ENCODE measurements at places on chromosomes 1 and 21. TPM values are rescaled to one million over a fixed set of nuclear protein-coding genes. Genes with fewer than 3 reads are reported as not detected.
A peak's percentile ranks its signal among the peaks of the same experiment; 100 is the strongest.

AQP10 gene
- total RNA-seq = 0.26 TPM

DNA sequence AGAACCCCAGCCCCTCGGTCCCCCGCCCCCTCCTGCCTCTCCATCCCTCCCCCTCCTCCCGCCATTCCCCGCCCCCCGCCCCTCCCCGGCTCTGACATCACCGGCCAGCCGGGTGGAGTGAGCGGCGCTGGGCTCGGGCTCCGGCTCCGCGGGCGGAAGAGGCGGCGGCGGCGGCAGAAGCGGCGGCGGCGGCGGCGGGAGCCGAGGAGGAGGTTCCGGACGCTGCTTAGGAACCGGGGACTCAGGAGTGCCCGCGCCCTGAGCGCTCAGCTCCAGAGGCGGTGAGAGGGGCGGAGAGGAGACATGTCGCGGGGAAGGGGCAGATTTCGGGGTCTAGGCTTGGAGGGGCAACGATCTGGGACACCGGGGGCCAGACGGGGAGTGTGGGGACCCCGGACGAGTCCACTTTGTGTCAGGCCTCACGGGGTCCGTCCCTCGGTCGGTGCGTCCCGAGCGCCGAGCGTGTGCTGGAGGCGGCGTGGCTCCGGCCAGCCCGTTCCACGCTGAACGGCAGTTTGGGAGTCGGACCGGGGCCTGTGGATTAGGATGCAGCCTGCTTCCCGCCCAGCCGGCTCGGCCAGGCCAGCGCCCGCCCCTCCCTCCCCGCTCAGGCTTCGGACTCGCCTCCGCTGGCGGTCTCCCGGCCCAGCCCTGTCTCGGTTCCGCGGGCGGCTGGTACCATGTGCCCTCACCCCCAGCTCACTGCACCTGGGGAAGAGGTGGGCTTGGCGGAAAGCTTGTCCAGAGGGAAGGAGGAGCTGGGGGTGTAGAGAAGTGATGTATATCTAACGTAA, at the start of gene PEA15:
PEA15 (plus strand) TSS at position 143 of the 794 bp plus-strand sequence. CDS start 6,161 bp downstream, outside the sequence.
- peaks cover 7% of the 10 kb centered on the region for H3K4me1 ChIP-seq
- DNase-seq = peak; percentile 95
- H3K4me3 ChIP-seq = peak within 1 kb of the TSS; percentile 77
- H3K27me3 ChIP-seq = no peaks in the 10 kb centered on the region

TMEM269 gene
- total RNA-seq = 0.13 TPM

DNA sequence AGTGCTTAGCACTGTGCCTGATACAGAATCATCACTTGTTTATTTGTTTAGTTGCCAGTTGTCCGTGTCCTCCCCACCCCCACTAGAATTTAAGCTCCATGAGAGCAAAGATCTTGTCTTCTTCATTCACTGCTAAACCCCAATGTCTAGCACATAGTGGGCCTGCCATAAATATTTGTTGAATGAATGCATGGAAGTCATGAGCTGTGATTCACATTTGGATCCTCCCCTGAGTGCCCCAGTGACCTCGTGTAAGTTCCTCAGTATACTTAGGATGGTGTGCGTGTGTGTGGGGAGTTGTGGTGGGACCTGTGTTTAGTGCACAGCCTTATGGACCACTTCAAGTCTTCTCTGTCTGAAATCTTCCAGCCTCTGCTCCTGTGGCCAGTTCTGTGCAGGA, 23.1 kb downstream of the IER5 start:
- H3K36me3 ChIP-seq = no peaks in the 10 kb centered on the region
- no peaks in the 10 kb centered on the region for H3K27me3 ChIP-seq
- no peak overlapping the region for H3K4me3 ChIP-seq

DNA sequence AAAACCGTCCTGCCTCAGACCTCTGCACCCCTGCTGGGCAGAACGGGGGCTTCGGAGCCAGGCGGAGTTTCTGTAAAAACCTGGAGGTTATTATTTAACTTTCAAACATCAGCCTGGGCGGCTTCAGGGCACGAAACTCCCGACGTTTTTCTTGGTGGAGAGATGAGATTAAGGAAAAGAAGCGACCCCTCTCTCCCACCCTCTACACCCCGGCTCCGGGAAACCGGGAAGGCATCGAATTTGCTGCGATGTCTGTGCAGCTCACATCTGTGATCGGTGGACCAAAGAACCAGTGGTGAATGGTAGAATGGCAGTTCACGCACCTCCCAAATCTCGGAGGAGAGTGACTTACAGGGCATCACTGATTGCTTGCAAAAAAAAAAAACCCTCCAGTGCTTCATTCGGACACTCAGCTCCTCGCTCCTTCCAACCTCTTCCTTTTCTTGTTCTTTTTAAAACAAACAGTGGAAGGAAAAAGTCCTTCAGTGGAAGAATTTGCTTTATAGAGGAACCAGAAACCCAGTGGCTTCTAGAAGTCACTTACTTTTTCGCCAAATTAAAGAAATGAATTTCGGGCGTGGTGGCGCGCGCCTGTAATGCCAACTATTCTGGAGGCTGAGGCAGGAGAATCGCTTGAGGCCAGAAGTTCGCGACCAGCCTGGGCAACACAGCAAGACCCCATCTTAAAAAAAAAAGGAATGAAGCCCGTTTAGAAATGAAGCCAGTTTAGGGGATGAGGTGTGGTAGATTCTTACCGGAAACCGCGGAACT, 884 bp downstream of the PHACTR4 start:
- no peak for DNase-seq
- no peak overlapping the region for H3K27ac ChIP-seq
- peaks cover 4% of the 10 kb centered on the region for H3K4me1 ChIP-seq
- H3K4me3 ChIP-seq = peak overlapping the region; percentile 77
- H3K36me3 ChIP-seq = no peaks in the 10 kb centered on the region

ZMYND12 gene
- total RNA-seq = not detected

DNA sequence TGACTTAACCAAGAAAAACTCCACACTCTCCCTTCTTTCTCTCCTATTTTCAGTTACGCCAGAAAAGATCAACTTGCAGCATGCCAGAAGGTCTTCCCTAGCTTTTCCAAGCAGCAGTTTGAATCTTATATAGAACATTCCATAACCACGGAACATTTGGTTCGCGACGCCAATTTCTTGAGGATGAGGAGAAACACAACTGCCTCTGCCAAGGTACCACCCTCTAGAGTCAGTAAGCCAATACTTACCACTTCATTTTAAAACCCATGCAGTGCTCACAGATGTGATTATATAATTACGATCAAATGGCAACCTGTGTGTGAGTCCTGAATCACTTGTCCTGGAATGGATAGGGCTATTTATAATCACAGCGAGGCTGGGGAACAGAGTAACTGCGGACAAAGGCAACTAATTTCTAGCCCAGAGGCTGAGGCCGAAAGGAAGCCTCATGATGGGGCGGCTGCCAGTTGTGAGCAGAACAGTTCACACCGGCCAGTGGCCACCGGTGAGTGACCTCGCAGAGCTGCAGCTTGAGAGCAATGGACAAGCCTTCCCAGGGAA, 43.2 kb upstream of the BACE2 start:
- no peaks in the 10 kb centered on the region for H3K4me1 ChIP-seq
- peak overlapping the region; percentile 21 for H3K4me3 ChIP-seq
- no peak for DNase-seq
- no peaks in the 10 kb centered on the region for H3K36me3 ChIP-seq

DNA sequence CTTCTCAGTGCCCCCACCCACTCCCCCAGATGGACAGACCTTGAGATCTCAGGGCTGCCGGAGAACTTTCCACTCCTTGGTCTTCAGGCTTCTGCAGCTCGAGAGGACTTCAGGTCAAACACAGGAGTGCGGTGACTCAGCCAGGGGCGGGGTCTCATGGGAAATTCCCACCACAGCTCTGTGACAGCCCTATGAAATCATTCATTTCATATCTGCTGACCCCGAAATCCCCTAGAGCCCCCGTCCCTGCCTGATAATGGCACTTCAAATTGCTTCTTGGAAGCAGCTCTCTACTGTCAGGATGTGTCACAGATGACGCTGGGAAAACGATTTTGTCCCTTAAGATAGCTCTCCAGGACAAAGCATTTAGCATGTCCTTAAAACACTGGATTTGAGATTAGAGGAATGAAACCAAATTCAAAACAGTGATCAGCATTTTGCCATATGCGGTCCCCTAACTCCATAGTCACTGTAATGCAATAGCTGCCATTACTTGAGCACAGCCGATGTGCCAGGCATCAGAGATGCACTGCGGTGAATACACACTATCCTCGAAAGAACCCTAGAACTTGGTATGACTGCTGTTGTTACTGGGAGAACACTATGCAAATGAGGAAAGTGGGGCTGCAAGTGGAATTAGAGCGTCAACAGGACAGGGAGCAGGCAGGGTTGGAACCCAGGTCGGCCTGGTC, at the start of gene TNFRSF9:
TNFRSF9 (minus strand) TSS at position 95 of the 692 bp plus-strand sequence. CDS start 845 bp downstream, outside the sequence.
- no peak within 1 kb of the TSS for H3K27ac ChIP-seq
- no peaks in the 10 kb centered on the region for H3K27me3 ChIP-seq
- DNase-seq = no peak
- no peak within 1 kb of the TSS for H3K4me3 ChIP-seq
- H3K4me1 ChIP-seq = no peaks in the 10 kb centered on the region

HSPB7 gene
- 802 TPM for total RNA-seq

DNA sequence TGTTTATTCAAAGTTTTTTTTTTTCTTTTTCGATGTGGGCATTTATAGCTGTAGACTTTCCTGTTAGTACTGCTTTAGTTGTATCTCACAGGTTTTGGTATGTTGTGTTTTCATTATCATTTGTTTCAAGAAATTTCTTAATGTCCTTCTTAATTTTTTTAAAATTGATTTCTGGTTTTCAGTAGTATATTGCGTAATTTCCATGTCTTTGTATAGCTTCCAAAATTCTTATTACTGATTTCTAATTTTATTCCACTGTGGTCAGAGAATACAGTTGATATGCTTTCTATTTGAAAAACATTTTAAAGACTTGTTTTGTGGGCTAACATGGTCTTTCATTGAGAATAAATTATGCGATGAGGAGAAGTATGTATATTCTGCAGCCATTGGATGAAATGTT, 463.2 kb upstream of the B3GALT2 start:
- H3K4me1 ChIP-seq = no peaks in the 10 kb centered on the region
- no peak overlapping the region for H3K27ac ChIP-seq
- no peaks in the 10 kb centered on the region for H3K27me3 ChIP-seq

GRCh38 chr21:16535102-16535422, 805.3 kb downstream of the USP25 start:
- peak; percentile 81 for DNase-seq
- H3K27ac ChIP-seq = no peak overlapping the region
- H3K4me3 ChIP-seq = peak overlapping the region; percentile 58
- H3K4me1 ChIP-seq = no peaks in the 10 kb centered on the region
- no peaks in the 10 kb centered on the region for H3K27me3 ChIP-seq

LORICRIN gene
- not detected for total RNA-seq

DNA sequence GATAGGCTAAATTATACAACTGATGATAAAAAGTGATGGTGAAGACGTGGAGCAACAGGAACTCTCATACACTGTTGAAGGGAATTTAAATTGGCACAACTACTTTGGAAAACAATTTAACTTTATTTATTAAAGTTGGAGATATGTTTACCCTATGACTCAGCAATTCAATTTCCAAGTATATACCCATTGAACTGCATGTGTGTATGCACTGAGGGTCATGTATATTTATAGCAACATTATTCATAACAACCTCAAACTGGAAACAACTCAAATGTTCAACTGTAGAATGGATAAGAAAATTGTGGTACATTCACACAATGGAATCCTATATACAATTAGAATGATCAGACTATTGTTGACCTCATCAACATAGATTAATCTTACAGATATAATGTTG, 16.5 kb upstream of the BCAS2 start:
- H3K36me3 ChIP-seq = peaks cover 3% of the 10 kb centered on the region
- no peak for DNase-seq
- H3K27ac ChIP-seq = no peak overlapping the region
- H3K4me3 ChIP-seq = no peak overlapping the region

DNA sequence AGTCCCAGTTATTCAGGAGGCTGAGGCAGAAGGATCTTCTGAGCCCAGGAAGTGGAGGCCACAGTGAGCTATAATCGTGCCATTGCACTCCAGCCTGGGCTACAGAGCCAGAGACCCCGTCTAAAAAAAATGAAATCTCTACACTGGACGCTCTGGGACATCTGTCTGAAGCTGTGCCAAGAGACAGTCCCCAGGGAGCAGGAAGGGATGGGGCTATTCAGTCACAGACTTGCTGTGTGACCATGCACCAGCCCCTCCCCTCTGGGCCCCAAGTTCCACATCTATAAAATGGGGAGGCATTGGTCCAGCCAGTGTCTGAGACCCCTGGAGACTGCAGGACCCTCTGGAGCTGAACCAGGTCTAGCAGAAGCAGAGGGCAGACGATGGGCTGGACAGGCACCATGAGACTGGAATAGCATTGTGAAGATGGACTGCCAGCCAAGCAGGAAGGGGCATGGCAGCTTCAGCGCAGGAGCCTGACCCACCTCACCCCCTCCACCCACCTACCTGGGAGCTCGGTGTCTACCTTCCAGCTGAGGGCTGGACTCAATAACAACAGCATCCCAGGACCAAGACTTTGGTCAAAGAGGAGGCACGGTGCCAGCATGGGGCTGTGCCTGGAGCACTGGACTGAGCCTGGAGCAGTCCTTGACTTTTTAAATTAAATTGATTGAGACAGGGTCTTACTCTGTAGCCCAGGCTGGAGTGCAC, 1.4 kb downstream of the TMEM54 start:
- no peaks in the 10 kb centered on the region for H3K27me3 ChIP-seq
- peak; percentile 55 for DNase-seq
- H3K4me1 ChIP-seq = no peaks in the 10 kb centered on the region
- H3K36me3 ChIP-seq = no peaks in the 10 kb centered on the region

- H3K4me1 ChIP-seq = no peaks in the 10 kb centered on the region
- H3K4me3 ChIP-seq = no peak within 1 kb of the TSS
- no peak within 1 kb of the TSS for H3K27ac ChIP-seq
- H3K27me3 ChIP-seq = no peaks in the 10 kb centered on the region
- no peaks in the 10 kb centered on the region for H3K36me3 ChIP-seq
- no peak for DNase-seq
Observed at GRCh38 chr1:161089251-161089924, at the start of gene NECTIN4. Gene NECTIN4 (minus strand): TSS chr1:161089558. CDS start chr1:161089296, 262 bp downstream.

GRCh38 chr1:108502138-108502537, 52.0 kb downstream of the NBPF6 start:
- no peak overlapping the region for H3K4me3 ChIP-seq
- no peak overlapping the region for H3K27ac ChIP-seq
- no peak for DNase-seq
- no peaks in the 10 kb centered on the region for H3K27me3 ChIP-seq
- peaks cover 2% of the 10 kb centered on the region for H3K4me1 ChIP-seq

PERM1 gene
- total RNA-seq = 0.49 TPM

TMEM222 gene
- total RNA-seq = 27.4 TPM

- H3K4me1 ChIP-seq = no peaks in the 10 kb centered on the region
- no peak overlapping the region for H3K27ac ChIP-seq
- H3K4me3 ChIP-seq = no peak overlapping the region
- DNase-seq = no peak
Observed at GRCh38 chr1:231867607-231868006, 241.0 kb downstream of the DISC1 start.

COA7 gene
- total RNA-seq = 8.8 TPM

DNA sequence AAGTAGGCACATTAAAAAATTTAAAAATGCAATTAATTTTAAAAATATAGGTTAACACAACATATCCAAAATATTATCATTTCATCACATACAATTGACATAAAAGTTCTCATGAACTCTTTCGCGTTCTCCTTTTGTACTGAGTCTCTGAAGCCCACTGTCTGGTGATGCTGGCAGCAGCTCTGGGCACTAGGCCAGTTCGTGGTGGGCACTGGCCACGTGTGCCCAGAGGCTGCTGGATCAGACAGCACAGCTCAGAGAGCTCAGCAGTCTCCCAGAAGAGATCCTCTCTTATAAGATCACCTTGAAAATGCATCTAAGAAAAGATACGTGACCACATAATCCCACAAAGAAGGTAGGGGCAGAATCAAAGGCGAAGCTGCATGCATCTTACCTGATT, 9.9 kb downstream of the CEP104 start:
- H3K36me3 ChIP-seq = peaks cover 7% of the 10 kb centered on the region
- no peaks in the 10 kb centered on the region for H3K4me1 ChIP-seq
- H3K4me3 ChIP-seq = no peak overlapping the region

THEM5 gene
- not detected for total RNA-seq
